NCI-H1930 (cell line): ENCODE measurements at places on chromosomes 12 and 14.

- DNase-seq = no peak
These were observed 636 bp upstream of the ARL6IP4 start for GRCh38 chr12:122979908-122980182.

DNA sequence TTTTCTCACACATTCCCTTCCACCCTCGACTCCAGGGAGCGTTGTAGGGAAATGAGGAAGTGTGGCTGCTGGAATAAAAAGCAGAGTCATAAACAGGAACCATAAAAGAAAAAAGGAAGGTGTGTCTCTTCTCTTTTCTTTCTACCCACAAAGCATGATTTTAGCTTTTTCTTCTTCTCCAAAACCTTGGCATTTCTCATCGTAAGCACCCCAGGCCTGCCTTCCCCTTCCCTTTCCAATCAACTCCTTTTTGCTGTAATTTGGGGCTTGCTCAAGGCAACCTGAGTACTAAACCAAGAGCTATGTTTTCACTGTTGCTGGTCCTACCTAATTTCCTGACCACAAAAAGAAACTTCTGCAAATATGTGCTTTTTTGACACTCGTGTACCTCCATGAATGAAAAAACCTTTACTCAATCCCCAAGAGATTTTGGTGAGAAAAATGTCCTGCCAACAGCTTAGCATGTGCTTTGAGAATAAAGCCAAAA, 9.2 kb downstream of the PLBD1 start:
- no peak for DNase-seq

DNA sequence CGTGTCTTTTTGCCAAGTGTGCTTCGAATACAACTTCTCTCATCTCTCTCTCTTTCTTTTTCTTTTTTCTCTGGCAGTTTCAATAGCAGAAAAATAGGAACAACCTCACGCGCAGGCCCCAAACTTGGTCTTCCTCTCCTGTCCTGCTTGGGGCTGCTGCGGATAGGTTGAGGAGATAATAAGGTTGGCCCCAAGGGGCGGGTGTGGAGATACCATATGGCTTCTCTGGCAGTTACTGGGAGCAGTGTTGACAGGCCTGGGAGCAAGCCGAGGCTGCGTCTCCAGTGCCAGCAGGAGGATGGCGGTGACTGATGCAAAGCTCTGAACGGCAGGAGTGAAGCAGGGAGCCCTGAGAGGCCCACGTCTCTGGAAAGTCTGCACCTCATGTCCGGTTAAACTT, 89.5 kb upstream of the MANSC4 start:
- no peak for DNase-seq

- no peak for DNase-seq
These were observed 46.8 kb downstream of the KCNC2 start for GRCh38 chr12:75162845-75163244.

DNA sequence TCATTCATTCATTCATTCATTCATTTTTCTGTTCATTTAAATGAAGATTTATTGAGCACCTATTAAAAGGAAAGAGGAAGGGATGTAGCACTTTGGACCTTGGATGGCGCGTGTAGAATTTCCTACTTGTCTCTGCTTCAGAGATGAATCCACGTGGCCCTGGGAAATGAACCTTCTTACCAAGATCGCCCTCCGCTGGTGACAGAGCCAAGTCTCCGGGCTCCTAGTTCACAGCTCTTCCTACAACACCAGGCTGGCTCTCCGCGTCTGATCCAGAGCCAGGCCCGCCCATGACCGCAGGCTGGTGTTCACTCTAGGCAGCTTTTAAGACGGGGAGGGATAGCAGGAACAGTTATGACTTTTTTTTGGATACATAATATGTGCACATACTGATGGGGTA, 70.9 kb upstream of the PIWIL1 start:
- DNase-seq = no peak

DNA sequence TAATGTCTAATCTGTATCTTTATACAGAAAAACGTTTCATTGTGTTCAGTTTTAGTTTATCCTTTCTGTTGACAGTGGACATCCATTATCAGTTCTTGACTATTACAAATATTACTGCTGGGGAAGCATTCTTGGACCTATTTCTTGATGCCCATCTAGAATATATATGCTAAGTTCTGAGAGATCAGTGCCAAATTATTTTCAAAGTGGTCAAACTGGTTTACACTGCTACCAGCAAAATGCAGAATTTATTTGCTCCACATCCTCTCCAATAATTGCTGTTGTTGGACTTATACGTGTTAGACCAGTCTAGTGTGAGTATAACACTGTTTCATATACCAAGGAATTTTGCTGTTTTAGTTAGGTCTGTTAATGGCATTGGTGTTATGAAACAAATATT, 85.5 kb upstream of the TRAF3 start:
- DNase-seq = no peak

GRCh38 chr14:21414137-21414631, 30.4 kb upstream of the SUPT16H start:
- no peak for DNase-seq

- DNase-seq = no peak
These were observed 98.3 kb upstream of the ESRRB start for GRCh38 chr14:76277586-76278130.

GRCh38 chr14:104187931-104188726, 49.7 kb downstream of the KIF26A start:
- DNase-seq = no peak

DNA sequence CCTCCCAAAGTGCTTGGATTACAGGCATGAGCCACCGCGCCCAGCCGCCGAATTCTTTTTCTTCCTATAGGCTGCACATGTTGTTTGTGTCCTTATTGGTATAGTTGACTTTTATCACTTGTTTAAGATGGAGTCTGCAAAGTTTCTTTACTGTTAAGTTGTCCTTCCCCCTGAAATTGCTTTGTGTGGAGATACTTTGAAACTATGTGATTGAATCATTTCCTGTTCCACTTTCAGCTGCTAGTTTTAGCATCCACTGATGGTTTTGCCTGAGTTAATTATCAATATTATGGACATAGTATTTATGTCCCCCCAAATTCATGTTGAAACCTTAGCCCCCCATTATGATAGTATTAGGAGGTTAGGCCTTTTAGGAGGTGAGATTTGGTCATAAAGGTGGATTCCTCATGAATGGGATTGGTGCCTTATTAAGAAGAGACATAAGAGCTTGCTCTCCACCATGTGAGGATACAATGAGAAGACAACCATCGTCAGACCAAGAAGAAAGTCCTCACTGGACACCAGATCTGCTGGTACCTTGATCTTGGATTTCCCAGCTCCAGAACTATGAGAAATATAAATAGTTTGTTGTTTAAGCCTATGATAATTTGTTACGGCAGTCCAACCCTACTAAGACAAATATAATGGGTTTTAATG, 34.9 kb downstream of the PPHLN1 start:
- DNase-seq = no peak

DNA sequence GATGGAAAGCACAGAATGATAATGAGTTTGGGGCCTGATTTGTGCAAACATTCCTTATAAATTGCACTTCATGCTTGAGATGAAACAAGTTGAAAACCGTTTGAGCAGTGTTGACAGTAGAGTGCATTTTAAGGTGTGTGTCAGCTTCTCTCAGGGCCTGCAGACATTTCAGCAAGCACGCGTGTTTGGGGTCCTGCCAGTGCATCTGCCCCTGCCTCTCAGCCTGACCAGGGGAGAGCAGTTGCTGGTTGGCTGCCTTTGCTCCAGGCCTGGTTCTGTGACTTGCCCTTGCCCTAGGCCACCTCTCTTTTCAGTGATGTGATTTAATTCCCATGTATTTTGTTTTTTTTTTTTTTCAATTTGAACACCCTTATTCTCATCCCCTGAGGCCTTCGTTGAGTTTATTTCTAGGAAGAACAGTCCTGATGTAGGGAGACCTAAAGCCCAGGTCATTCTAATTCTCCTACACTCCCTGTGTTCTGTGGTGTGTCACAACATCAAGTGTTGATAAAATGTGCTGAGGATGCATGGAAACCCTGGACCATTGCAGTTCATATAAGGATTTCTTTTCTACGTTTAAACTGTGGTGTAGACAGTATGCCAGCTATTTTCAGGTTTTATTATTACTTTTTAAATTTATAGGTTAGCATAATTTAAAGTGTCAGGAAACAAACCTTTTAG, 40.1 kb upstream of the AMN start:
- DNase-seq = no peak

GRCh38 chr12:127507341-127507740, 759.6 kb upstream of the TMEM132C start:
- no peak for DNase-seq

- DNase-seq = no peak
These were observed 523 bp downstream of the WSB2 start for GRCh38 chr12:118060301-118061010.
